ENCODE measurements at places on chromosomes 2 and 18.

- peak; percentile 78 for DNase-seq
These were observed 182.3 kb downstream of the RDH14 start for GRCh38 chr2:18378020-18378653.

DNA sequence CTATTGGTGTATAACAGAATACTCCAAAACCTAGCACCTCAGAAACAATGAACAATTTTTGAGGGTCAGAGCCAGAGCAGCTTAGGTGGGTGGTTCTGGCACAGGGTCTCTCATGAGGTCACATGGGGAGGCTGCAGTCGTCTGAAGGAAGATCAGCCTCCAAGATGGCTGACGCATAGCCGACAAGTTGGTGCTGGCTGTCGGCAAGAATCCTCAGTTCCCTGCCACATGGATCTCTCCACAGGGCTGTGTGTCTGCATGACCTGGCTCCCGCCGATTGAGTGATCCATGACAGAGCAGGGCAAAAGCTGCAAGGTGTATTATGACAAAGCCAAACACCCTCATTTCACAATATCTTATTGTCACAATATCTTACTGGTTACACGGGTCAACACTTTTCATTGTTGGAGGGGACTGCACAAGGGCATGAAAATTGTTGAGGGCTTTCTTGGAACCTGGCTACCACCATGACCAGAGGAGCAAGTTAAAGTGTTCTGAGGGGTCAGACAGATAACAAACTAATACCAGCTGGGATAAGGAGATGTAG, 4.2 kb downstream of the MYL12B start:
- DNase-seq, result no peak

- DNase-seq, result no peak
These were observed 14.4 kb downstream of the OTOF start for GRCh38 chr2:26463244-26464192.

DNA sequence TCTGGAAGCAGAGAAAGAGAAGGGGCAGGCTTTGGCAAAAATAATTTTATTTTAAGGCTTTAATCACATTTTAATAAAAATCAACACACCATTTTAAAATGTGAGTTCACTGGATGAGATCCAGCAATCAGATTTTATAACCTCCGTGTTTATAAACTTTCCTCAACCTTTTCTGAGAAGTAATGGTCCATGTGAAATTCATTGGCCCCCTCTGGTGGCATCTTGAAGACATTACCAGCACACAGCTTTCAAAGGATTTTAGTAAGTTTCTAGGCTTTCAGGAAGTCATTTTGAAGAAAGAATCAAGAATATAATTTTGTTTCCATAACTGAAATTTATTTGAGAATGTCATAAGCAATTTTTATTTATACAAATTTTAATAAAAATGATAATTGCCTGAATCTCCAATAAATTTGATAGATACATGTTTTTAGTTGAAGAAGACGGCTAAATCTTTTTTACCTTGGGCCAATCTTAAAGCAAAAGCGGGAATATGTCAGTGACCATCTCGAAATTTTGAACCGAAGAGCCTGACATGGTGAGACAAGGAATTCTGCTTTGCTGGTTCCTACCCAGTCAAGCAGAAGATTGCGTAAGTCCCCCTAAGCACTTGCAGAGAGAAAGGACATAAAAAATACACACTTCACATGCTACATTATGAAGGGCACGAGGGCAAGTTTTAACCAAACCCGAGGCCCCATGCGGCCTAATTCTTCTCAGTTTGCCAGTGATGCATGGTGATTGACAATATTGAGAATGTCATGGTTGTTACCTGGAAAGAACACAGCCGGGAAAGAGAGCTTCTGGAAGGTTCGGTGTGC, 128.4 kb upstream of the CBLN2 start:
- DNase-seq, result peak; percentile 73

- DNase-seq, result peak; percentile 86
These were observed 8.5 kb upstream of the RMDN2 start for GRCh38 chr2:37916512-37917082.

- no peak for DNase-seq
These were observed at the start of gene ALLC for GRCh38 chr2:3657881-3658280. ALLC (plus strand) TSS chr2:3658200; CDS start chr2:3671158, 12,958 bp downstream.

DNA sequence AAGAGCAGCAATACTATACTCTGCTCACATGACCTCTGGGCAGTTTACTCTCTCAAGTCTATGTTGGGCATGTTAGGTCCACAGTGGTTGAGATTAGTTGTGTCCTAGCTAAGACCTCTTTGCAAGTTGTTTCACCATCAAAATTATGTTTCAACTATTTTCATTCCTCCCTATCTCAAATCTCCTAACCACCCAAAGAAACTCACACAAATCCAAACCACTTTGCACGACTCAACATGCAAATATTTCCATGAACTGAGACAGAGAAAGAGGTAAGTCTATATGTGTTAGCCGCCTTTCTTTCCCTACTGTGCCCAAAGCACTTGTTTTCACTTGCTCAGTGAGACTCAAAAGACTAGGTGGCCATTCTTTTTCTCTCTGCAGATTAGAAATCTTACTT, 546.8 kb downstream of the TNS1 start:
- no peak for DNase-seq

GRCh38 chr2:47237375-47238334, 82.5 kb upstream of the STPG4 start:
- DNase-seq, result no peak

- DNase-seq, result peak; percentile 57
These were observed 312.3 kb upstream of the PIK3C3 start for GRCh38 chr18:41642756-41643155.

DNA sequence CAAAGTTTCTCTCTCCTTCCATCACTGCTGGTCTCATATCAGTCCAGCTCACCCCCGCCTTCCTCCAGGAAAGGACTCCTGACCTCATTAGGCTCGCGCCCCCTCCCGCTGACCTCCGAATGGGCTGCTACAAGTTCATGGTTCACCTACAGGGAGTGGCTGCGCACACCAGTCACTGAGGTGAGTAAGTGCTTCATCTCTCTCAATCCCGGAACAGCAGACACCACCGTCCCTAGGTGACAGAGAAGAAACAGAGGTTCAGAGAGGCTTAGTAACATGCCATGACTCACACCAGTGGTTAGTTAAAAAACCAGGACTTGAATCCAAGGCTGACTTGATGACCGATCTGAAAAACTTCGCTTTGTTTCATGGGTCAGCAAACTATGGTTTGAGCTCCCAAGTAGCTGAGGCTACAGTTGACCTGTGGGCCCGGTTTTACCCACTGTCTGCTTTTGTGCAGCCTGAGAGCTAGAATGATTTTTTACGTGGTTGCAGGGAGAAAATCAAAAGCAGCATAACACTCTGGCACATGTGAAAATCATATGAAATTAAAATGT, 42.0 kb downstream of the ZFP36L2 start:
- DNase-seq, result peak; percentile 43

DNA sequence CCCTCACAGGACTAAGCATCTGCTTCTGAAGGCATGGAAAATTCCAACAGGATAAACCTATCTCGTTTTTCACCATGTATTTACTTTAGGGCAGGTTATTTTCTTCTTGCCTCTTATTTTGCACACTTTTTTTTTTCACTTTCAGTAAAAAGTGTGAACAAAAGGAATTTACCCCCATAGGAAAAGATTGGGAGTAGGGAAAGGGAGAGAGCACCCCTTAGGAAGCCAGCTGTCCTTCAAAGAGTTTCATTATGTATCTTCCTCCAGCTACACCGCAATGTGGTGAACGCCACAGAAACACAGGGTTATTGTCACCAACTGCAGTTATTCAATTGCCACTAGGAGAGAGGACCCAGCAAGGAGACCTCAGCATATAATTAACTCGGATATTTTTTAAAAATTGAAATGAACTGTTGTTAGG, 286.2 kb upstream of the VRK2 start:
- DNase-seq, result no peak

GRCh38 chr18:61727241-61728193, 165.3 kb downstream of the RNF152 start:
- peak; percentile 29 for DNase-seq

All from adipocyte (in vitro differentiated cells).